ENCODE measurements at places on chromosomes 3 and 15.
A peak's percentile ranks its signal among the peaks of the same experiment; 100 is the strongest.

- DNase-seq: no peak
Measured at GRCh38 chr3:190773948-190774347, 88.5 kb downstream of the GMNC start.

GRCh38 chr15:80455668-80456442 is 51.7 kb downstream of the ARNT2 start:
- peak; percentile 49 for DNase-seq

GRCh38 chr3:165194511-165195240 is 1.5 kb downstream of the SLITRK3 start:
- DNase-seq: no peak

DNA sequence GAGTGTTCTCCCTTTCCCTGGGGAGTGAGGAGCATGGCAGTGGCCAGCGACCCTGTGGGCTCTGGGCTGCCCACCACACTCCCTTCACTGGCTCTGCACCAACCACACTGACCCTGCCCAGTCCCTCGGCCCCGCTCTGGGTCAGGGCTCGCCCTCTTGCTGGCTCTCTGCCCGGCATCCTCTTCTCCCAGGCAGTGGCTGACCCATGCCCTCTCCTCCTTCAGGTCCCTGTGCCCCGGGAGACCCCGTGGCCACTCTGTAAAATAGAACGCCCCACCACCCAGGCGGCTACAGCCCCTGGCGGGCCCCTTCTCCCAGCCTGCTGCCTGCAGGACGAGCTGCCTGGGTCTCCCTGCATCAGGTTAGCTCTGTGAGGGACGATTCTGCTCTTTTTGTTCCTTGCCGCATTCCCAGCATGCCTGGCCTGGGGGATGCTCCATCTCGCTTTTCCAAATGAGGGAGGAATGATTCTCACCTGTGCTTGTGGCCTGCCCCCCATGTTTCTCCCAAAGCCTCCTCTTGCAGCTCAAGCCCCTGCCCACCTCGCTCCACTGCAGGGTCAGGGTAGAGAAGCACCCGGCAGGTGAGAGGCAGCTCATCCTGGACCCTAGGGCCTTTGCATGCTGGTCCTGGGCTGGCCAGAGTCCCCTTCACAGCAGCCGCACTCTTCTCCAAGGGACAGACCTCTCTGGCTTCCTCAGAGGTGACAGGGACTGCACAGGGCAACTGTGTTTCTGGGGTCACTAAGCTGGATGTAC is 14.5 kb upstream of the CFAP100 start:
- DNase-seq: no peak

GRCh38 chr3:111197485-111197884 is 125.9 kb downstream of the NECTIN3 start:
- DNase-seq: no peak

DNA sequence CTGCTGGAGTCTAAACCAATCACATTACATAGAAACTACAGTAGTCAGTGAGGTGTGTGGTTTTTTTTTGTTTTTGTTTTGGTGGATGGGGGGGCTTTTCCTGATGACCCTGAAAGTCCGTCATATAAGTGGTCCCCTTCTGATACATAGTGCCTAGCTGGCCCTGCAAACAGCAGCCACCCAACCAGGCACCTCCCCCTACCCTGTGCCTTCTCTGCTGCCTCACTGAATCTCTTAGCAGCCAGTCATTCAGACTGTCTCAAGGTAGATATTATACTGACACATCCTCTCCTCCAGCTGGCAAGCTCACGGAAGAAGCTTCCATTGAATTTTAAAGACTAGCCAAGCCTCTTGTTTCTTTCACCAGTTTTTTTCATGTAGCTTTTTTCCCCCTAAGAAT is 21.4 kb downstream of the SYN2 start:
- DNase-seq: no peak

- DNase-seq: peak; percentile 26
Measured at GRCh38 chr3:100316641-100317069, 17.9 kb upstream of the NIT2 start.

DNA sequence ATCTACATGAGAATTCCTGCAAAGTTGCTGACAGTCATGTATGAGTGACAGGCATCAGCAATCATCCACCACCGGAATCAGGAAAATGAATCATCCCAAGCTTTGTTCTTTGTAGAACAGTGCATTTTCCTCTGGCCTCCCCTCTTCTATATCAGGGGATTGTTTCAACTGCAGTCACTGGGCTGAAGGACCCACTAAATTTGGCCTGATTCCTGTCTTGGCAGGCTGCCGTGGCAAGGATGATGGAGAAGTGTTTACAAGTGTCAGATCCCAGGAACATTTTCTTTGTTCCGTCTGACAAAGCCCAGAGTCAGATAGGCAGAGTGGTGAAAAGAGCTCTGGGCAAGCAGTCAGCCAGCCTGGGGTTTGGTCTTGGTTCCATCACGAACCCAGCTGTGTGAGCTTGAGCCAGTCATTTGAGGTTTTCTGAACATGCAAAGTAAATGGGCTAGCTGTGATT is 175.1 kb upstream of the TSC22D2 start:
- no peak for DNase-seq

DNA sequence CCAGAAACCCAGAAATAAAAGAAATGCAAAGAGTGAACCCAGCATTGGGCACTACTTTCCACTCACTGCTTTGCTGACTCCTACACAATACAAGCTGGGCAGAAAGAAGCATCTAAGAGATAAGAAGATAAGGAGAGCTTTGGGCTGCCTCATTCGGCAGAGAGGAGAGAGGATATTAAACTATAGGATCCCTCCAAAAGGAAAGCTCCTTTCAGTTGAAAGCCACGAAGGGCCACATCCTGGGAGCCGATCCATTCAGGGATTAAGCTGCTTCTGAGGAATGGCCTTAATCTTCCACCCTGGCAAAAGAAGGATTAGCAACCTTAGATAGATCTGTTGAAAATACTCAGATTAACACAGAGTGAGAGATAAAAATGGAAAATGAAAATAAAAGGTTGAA is 274.9 kb upstream of the PPP2R3A start:
- no peak for DNase-seq

DNA sequence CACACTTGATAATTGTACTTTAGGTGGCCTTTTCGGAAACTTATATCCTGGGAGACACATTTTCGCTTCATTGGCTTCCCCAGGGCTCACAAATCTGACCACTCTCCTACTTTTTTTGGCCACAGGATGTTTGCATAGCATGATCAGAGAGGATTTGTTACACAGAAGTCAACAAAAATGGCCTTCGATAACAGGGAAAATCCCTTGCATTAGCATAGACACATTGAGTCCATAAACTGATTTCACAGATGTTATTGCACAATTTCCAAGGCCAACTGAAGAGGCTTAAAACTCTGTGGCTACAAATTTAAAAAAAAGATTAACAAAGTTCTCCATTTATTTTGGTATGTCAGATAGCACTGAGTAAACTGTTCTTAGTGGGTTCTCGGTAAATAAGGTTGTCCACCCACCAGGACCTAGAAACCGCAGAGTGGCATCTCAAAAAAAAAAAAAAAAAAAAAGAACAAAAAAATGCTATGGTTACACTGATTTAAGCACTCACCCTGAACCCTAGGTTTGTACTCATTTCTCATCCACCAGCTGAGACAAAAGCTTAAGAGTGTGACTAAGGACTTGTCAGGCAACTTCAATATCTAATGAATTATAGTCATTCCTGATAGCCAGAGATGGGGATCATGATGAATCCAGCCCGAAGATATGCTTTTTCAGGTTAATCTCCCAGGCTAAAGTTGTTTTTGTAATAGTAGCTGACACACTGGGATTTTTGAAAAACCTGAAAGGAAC is 188.9 kb upstream of the SYNPR start:
- DNase-seq: no peak

DNA sequence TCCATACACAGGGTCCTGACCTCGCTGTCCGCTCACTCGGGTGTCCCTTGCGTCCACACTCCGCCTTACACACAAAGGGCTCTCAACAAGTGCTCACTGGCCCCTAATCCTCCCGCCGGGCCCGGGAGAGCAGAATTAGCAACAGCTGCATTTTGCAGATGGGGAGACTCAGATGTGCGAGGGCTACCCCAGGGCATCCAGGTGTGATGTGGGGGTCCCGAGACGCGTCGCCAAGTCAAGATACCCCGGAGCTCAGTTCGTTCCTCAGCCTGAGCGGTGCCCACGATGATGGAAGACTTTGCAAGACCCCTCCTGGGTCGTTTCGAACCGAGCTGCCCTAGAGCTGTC is 14.9 kb upstream of the WNT7A start:
- DNase-seq: no peak

DNA sequence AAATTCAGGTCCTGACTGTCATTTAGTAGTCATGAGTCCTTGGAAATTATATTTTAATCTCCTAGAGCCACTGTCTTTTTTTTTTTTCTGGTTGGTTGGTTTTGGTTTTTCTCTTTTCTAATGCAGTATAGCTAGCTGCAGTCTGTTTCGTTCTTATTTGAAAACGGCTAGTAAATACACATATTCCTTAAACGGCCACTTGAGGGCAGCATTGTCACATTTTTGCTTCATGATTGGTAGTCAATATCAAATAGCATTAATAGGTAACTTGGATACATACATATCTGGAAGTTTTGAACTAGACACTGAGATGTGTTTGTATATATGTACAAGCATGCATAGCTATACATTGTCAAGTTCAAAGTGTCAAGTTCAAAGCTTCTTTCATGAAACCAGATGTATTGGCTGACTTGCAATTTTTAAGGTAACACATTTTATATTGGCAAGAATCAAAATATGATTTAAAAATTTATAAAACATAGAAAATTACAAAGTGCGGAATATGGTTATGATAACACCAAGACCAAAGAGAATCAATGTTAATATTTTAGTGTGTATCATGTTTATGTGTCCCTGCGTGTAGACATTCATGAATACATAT is 22.5 kb downstream of the GABRA5 start:
- DNase-seq: peak; percentile 37

- DNase-seq: no peak
Measured at GRCh38 chr3:50604628-50605588, 6.7 kb downstream of the CISH start.

DNA sequence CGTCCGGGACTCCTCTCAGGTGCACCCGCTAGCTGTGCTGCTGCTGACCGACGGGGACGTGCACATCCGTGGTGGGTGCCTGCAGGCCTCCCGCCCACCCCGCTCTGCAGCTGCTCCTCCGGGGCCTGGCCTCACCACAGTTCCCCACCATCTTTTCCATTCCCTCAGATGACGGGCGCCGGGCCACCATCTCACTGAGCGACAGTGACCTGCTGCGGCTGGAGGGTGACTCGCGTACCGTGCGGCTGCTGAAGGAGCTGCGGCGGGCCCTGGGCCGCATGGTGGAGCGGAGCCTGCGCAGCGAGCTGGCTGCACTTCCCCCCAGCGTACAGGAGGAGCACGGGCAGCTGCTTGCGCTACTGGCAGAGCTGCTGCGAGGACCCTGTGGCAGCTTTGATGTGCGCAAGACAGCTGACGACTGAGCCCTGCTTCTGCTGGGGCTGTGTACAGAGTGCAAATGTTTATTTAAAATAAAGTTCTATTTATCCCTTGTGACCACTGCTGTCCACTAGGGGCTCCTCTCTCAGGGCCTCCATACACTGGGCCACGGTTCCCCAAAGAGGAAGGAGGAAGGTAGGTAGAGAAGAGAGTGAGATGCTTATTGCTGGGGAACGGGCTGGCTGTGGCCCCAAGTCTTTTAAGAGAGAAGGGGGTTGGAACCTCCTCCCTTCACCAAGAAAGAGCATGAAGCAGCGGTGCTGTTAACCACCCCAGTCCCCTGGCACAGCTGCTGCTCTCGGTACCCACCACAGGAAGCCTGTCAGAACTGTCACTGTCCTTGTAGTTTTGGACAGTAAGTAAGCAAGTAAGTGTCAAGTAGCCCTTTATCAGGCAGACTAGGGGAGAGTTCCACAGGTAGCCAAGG is 47.0 kb downstream of the DHX30 start:
- no peak for DNase-seq

GRCh38 chr15:78063217-78063616 is 14.3 kb downstream of the TBC1D2B start:
- DNase-seq: no peak

GRCh38 chr3:53174346-53175250 is 13.6 kb downstream of the PRKCD start:
- no peak for DNase-seq

DNA sequence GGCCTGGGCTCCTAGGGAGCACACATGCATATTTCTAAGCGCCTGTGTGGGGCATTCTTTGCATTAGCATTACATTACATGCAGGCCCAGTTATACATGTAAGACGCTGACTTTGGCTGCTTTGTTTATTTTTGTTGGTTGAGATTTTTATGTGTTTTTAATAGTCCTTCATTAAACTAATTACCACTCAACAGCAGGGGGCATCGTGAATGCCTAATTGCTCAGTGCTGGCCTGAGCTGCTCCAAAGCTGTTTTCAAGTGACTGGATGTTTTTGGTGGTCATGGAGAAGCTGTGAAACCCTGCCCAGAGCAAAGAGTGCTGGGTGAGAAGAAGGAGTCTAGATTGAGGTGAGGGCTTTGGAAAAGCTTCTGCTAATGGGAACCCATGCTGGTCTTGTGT is 41.5 kb downstream of the GPD1L start:
- DNase-seq: no peak

Measured in SHP77 treated with DMSO at 0.1 percent for 48 hours (cell line).